Fibroblast of lung (primary cell): ENCODE measurements at places on chromosomes 5 and 9. TPM values are rescaled to one million over a fixed set of nuclear protein-coding genes. Genes with fewer than 3 reads are reported as not detected.

The GRM6 gene
- total RNA-seq, result not detected in 2 replicates

The PHAX gene
- 51.4 and 54.5 TPM in 2 replicates for total RNA-seq

The DTWD2 gene
- total RNA-seq, result 4.8 and 5.4 TPM in 2 replicates

The OSMR gene
- 74.7 and 102 TPM in 2 replicates for total RNA-seq

The STC2 gene
- total RNA-seq, result 110 and 299 TPM in 2 replicates

The INSL4 gene
- not detected in 2 replicates for total RNA-seq

The ZFP2 gene
- 1.5 and 2.8 TPM in 2 replicates for total RNA-seq

The GLRA1 gene
- total RNA-seq, result not detected in 2 replicates

The KIAA1958 gene
- total RNA-seq, result 2.1 and 3.0 TPM in 2 replicates

The CCNO gene
- total RNA-seq, result not detected in 2 replicates

The SREK1 gene
- total RNA-seq, result 52.4 and 94.5 TPM in 2 replicates

The TRIM36 gene
- under 0.01 and 0.33 TPM in 2 replicates for total RNA-seq

The EEIG1 gene
- 7.2 and 13.2 TPM in 2 replicates for total RNA-seq

The FER gene
- 18.5 and 21.3 TPM in 2 replicates for total RNA-seq

The AJM1 gene
- 1.7 and 1.8 TPM in 2 replicates for total RNA-seq

The DMRT2 gene
- total RNA-seq, result not detected in 2 replicates

The AFAP1L1 gene
- total RNA-seq, result 7.1 and 9.5 TPM in 2 replicates

The OR1J2 gene
- 0.26 and 0.33 TPM in 2 replicates for total RNA-seq

The NSUN2 gene
- total RNA-seq, result 36.5 and 43.6 TPM in 2 replicates

The DAB2IP gene
- total RNA-seq, result 5.6 and 16.5 TPM in 2 replicates

The C5orf46 gene
- total RNA-seq, result not detected in 2 replicates

The MOB3B gene
- total RNA-seq, result under 0.01 TPM in 2 replicates

The DNAI1 gene
- not detected in 2 replicates for total RNA-seq

The OBP2B gene
- total RNA-seq, result not detected in 2 replicates

The PTGER4 gene
- 3.3 and 5.4 TPM in 2 replicates for total RNA-seq

The SLC6A3 gene
- not detected in 2 replicates for total RNA-seq

The TAF11L5 gene
- not detected in 2 replicates for total RNA-seq

The AQP3 gene
- 9.0 and 16.2 TPM in 2 replicates for total RNA-seq

The CSF1R gene
- not detected in 2 replicates for total RNA-seq
